Left cardiac atrium (tissue), 4 donors: ENCODE measurements at places on chromosomes 4 and X.

GRCh38 chrX:120213438-120214265 lies 37.0 kb upstream of the ZBTB33 start:
- DNase-seq = peak; percentile 54

DNA sequence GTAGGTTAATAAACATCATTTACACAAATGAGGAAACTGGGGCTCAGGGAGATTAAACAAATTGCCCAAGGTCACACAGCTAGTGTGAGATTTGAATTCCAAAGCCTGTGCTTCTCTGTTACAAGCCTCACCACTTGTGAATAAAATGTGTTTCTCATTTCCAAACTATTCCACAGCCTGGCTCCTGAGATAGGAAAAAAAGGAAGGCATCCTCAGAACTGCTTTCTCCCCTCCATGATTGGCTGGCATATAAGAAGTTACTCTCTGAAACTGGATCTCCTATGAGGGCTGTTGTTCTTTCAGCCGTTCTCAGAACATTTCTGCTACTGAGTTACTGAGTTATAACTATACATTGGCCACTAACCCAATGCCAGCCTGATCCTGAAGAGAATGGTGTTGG lies 237.9 kb downstream of the MAML3 start:
- no peak for DNase-seq

GRCh38 chrX:102339312-102340298 lies 92.6 kb downstream of the NXF2 start:
- DNase-seq = peak; percentile 16

DNA sequence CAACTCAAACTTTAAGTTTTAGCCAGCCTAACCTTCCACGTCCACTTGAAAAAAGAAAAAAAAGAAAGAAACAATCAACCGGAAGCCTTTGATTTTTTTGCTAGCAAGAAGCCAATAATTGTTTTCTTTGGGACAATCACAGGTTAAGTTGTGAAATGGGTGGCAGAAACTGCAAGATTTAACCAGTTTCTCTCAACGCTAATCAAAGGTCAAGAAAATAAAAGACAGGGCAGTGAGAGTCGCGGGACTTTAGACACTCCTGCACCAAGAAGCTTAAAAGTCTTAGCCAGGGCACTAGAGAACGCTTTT lies 1.0 kb downstream of the ACSL1 start:
- DNase-seq = no peak

GRCh38 chr4:55002431-55002830 lies 123.0 kb downstream of the KDR start:
- no peak for DNase-seq

DNA sequence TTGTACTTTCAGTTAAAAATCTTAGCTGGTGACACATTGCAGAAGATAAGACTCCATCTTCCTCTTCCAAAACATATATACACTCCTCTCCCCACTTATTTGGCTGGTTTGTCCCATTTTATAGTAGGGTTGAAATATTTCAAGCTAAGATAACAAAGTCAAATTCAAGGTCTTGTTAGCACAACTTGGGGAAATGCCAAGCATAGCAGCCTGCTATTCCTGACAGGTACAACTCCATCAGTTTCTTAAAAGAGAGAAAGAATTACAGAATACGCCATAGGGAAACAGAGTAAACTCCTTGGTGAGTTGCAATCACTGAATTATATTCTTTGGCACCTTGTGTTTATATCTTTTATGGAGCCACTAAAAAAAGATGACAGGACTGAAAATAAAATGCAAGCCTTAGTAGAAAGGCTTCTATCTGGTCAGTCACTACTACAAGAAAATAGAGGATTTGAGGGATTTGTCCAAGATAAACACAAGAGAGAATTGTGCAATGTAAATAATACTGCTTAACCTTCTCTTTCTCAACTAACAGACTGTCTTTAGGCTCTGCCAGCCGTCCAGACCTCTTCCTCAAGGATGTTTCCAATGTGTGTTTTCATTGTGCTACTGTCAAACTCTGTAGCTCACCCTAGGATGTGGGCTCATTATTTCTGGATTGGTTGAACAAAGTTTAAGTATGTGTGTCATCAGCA lies 170.3 kb downstream of the VEGFC start:
- no peak for DNase-seq

DNA sequence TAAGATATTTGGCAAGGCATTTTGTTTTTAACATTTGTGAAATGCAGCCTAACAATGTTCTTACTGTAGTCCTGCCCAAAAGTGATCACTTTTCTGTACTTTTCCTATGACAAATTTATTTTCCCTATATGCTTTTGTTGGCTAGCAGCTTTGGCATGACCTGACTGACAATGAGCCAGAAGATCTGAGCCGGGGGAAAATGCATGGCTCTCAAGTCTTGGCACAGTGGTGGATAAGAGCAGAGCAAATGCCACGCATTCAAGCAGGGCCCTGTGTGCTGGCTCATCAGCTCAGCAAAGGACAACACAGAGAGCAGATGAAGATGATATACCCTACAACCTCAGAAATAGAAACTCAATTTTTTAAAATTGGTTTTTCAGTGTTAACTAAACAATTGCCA lies 187.3 kb downstream of the ANAPC10 start:
- DNase-seq = no peak

- DNase-seq = no peak
Observed at GRCh38 chrX:147550217-147550616, 361.5 kb upstream of the FMR1 start.
